Activated CD8-positive, alpha-beta memory T cell treated with anti-CD3 and anti-CD28 coated beads for 1 hour (primary cell): ENCODE measurements at places on chromosomes 6 and 20.

DNA sequence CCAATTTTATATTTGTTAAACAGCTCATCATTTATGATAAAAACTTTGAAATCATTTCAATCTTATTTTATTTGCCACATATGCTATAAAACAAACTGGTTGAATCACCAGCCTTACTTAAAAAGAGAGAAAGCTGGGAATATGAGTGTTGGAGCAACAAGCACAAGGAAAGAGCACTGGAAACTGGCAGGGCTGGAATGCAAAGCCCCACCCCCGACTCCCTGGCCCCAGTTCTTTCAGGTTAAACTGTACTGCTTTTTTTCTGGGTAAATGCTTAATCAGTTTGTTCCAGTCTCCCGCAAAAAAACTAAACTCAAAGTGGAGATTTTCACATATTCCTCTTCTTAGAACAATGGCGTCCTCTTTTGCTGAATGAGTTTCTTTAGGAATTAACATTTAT lies 433.8 kb upstream of the NOX3 start:
- no peak for DNase-seq

DNA sequence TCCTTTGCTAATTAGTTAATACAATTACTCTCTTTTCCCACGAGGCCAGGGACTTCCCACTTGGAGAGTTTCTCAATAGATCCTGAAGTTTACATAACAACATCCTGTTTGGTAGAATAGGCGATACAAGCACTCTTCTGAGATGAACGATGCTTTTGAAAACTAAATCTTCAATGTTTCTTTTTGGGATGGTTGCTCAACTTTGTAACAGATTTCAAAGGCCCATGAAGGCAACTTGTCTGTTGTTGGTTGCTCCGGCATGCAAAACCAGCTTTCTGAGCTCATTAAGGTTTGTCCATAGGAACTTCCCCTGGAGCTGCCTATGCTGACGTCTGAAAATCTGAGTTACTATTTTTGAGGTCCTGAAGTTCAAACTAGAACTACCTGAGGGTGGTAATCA lies 25.9 kb upstream of the ROS1 start:
- DNase-seq: no peak

- no peak for DNase-seq
Measured at GRCh38 chr20:57654998-57655808, 35.0 kb upstream of the ZBP1 start.

- no peak for DNase-seq
Measured at GRCh38 chr20:1496930-1497329, 5.7 kb upstream of the SIRPB2 start.
